ENCODE measurements at places on chromosomes 6 and 20. TPM values are rescaled to one million over a fixed set of nuclear protein-coding genes. Genes with fewer than 3 reads are reported as not detected.

DNA sequence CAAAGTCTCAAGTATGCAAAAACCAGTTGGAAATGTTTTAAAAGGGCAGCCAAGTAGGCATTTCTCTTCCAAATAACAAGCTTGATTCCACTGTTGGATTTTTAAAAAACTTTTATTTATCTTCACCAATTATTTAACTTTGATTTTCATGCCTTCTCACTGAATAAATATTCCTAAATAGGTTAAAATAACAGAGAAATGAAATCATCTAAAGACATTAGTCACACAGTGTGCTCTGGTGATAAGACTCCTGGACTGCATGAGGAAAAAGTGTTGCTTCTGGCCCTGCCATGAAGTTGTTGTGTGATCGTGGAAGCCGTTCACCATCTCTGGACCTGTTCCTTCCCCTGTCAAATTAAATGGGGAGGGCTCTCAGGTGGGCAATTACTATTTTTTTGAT, 33.8 kb upstream of the IGF2R start:
- peaks cover 5% of the 10 kb centered on the region for H3K27me3 ChIP-seq
- no peak overlapping the region for H3K27ac ChIP-seq
- peaks cover 2% of the 10 kb centered on the region for H3K4me1 ChIP-seq
- DNase-seq, result no peak
- H3K36me3 ChIP-seq, result no peaks in the 10 kb centered on the region
- H3K4me3 ChIP-seq, result no peak overlapping the region

- DNase-seq, result no peak
- no peaks in the 10 kb centered on the region for H3K27me3 ChIP-seq
- peaks cover 31% of the 10 kb centered on the region for H3K36me3 ChIP-seq
- peaks cover 25% of the 10 kb centered on the region for H3K4me1 ChIP-seq
- H3K27ac ChIP-seq, result no peak overlapping the region
- no peak overlapping the region for H3K4me3 ChIP-seq
Measured at GRCh38 chr20:38076548-38076947, 43.0 kb downstream of the RPRD1B start.

DNA sequence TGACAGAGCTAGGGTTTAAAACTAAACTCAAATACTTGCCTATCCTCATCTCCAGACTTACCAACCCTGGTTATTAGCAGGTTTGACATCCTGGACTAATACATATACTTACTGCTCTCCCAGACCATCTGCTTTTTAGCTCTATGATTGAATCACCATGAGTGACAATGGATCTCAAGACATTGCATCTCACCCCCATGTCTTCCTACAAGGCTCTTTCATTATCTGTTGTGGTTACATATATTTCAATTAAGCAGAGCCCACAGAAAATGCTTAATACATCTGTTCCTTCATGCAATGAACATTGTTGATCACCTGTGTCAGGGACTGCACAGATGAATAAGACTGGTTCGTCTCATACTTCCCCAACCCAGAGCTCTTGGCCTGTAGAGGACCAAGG, 19.4 kb downstream of the SAMD3 start:
- peaks cover 99% of the 10 kb centered on the region for H3K4me1 ChIP-seq
- DNase-seq, result no peak
- peaks cover 71% of the 10 kb centered on the region for H3K36me3 ChIP-seq
- H3K27me3 ChIP-seq, result no peaks in the 10 kb centered on the region
- peak overlapping the region; percentile 90 for H3K27ac ChIP-seq

SDCBP2 gene
- 1.8 TPM for polyA plus RNA-seq

AFDN gene
- 1.5 TPM for polyA plus RNA-seq

BTNL2 gene
- not detected for polyA plus RNA-seq

All from immature natural killer cell (primary cell).